ENCODE measurements at places on chromosomes 5 and 9. TPM values are rescaled to one million over a fixed set of nuclear protein-coding genes. Genes with fewer than 3 reads are reported as not detected.

FGD3 gene
- total RNA-seq = 32.2 TPM

NLN gene
- 69.5 TPM for total RNA-seq

ANXA6 gene
- total RNA-seq = 85.4 TPM

GGTA1 gene
- 1.9 TPM for total RNA-seq

ADAMTS12 gene
- total RNA-seq = 0.63 TPM

ARHGEF37 gene
- 1.3 TPM for total RNA-seq

NR6A1 gene
- total RNA-seq = 3.4 TPM

CXCL14 gene
- 7.8 TPM for total RNA-seq

NR5A1 gene
- not detected for total RNA-seq

IER5L gene
- 20.3 TPM for total RNA-seq

PRDM9 gene
- total RNA-seq = not detected

DMRT2 gene
- not detected for total RNA-seq

CRHBP gene
- total RNA-seq = 2.8 TPM

ADAMTSL2 gene
- total RNA-seq = 3.8 TPM

SMIM23 gene
- total RNA-seq = not detected

HTR1A gene
- total RNA-seq = 18.5 TPM

PIK3R1 gene
- 116 TPM for total RNA-seq

EGFLAM gene
- total RNA-seq = 1.3 TPM

SAXO1 gene
- under 0.01 TPM for total RNA-seq

NKD2 gene
- 4.1 TPM for total RNA-seq

ARRDC3 gene
- total RNA-seq = 188 TPM

RANBP3L gene
- total RNA-seq = 3.8 TPM

BTNL9 gene
- 5.6 TPM for total RNA-seq

LAMC3 gene
- total RNA-seq = 2.2 TPM

TAF7 gene
- total RNA-seq = 77.3 TPM

DIPK1B gene
- total RNA-seq = 37.9 TPM

SLCO6A1 gene
- total RNA-seq = 0.31 TPM

FOXD4L5 gene
- total RNA-seq = 0.31 TPM

CCL21 gene
- not detected for total RNA-seq

HMCN2 gene
- 0.31 TPM for total RNA-seq

C5orf58 gene
- total RNA-seq = not detected

SPATA31C1 gene
- not detected for total RNA-seq
